Naive B cell (primary cell): ENCODE measurements at places on chromosomes 16 and 17.

DNA sequence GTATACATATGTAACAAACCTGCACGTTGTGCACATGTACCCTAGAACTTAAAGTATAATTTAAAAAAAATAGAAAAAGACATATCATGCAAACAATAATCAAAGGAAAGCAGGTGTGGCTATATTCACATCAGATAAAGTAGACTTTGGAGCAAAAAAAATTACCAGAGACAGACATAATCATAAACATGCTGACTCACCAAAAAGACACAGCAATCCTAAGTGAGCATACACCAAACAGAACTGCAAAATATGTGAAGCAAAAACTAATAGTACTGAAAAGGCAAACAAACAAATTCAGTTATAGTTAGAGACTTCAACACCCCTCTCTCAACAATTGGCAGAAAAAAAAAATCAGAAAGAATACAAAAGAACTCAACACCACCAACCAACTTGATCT, 29.9 kb downstream of the SHCBP1 start:
- no peak for DNase-seq

GRCh38 chr16:22671301-22672076, 142.5 kb upstream of the HS3ST2 start:
- no peak for DNase-seq

DNA sequence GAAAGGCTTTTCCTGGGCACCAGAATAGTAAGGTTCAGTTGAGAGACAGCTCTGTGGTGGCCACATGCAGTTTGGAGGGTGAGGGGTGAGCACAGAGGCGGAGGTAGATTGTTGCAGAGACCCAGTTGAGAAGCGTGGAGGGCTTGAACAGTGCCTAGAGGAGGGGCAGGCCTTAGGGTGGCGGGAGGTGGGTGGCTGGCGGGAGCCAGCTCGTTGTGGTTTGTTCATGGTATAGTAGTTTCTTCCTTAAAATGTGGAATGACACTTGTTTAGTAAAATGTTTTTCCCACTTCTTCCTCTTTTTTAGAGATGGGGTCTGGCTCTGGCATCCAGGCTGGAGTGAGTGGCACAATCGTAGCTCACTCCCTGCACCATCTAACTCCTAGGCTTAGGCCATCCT, 14.2 kb downstream of the USP10 start:
- no peak for DNase-seq

- no peak for DNase-seq
Measured at GRCh38 chr16:5549802-5550201, 452.2 kb upstream of the EEF2KMT start.
